ENCODE measurements at places on chromosomes 2 and 18.

GRCh38 chr2:216316743-216317142, 55.5 kb downstream of the MARCHF4 start:
- DNase-seq, result no peak

GRCh38 chr2:8976442-8977259, 26.8 kb downstream of the MBOAT2 start:
- DNase-seq, result no peak

DNA sequence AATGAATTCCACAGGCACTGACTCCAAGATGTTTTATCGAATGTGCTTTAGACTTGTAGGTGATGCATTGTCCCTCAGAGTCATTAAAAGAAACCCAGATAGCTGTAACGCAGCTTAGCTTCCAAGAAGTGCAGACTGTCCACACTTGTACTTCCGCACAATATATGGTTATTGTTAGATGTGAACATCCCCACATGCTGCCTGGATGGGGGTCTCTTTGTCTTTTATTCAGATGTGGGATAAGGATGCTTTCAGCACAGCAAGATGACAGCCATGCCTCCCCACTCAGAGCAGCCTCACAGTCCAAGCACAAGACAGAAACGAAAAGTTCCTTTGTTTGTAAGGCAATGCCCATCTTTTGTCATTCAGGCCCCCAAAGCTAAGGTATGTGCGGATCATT, 416.6 kb downstream of the HRH4 start:
- no peak for DNase-seq

- no peak for DNase-seq
These were observed 96.6 kb downstream of the FMNL2 start for GRCh38 chr2:152431370-152432098.

GRCh38 chr2:186806591-186806990, 42.4 kb downstream of the ZSWIM2 start:
- DNase-seq, result no peak

- no peak for DNase-seq
These were observed 226.0 kb upstream of the CTAGE1 start for GRCh38 chr18:22643731-22644130.

- peak; percentile 69 for DNase-seq
These were observed 48.2 kb upstream of the MAP3K20 start for GRCh38 chr2:173027181-173028128.

DNA sequence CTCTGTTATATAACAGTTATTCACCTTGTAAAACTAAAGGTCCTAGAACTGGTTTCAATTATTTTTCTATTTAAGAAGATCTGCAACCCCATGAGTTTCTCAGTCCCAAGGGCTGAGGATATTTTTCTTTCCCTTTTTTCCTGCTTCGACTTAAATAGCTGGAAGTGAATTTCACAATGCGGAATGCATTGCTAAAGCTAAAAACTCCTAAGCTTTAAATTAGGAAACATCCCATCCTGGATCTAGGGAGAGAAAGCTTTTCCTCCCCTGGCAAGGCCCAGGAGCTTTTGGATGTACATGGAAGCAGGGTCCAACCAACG, 1.4 kb downstream of the RFX8 start:
- no peak for DNase-seq

- DNase-seq, result no peak
These were observed 10.9 kb downstream of the CCDC68 start for GRCh38 chr18:54948350-54948837.

DNA sequence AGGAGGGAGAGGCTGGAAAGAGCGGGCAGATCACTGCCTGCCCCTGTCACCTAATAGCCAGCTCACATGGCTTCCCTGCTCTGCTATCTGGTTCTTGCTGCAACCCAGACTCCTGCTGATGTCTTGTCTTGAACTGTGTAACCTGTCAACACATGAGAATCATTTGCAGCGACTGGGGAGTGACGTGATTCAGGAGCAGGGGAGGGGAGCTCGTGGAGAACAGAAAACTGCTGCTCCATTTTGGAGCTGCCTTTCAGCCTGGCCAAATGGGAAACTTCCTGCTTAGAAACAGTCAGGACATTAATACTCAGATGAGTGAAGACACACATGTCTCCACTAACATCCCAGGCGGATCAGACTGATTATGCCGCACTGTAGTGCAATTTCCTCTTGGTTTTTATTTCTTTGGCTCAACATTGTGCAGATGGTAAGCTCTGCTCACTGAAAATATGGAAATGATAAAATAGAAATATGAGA, 38.1 kb downstream of the RPL37A start:
- no peak for DNase-seq

- DNase-seq, result no peak
These were observed 773.7 kb downstream of the TSN start for GRCh38 chr2:122528958-122529705.

GRCh38 chr2:118971245-118972122, 29.5 kb downstream of the MARCO start:
- DNase-seq, result no peak

- no peak for DNase-seq
These were observed 10.0 kb upstream of the ZNF396 start for GRCh38 chr18:35387152-35387571.

DNA sequence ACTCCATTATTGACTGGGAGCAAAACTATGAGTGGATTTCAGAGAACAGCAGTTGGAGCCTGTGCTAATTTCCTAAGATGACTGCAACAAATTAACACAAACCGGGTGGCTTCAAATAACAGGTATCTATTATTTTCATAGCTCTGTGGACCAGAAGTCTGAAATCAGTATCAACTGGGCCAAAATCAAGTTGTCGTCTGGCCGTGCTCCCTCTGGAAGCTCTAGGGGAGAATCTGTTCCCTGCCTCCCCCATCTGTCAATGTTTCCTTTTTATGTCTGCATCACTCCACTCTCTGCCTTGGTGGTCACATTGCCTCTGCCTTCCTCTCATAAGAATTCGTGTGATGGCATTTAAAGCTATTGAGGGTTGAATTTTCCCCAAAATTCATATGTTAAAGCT, 269.8 kb downstream of the TMX3 start:
- no peak for DNase-seq

DNA sequence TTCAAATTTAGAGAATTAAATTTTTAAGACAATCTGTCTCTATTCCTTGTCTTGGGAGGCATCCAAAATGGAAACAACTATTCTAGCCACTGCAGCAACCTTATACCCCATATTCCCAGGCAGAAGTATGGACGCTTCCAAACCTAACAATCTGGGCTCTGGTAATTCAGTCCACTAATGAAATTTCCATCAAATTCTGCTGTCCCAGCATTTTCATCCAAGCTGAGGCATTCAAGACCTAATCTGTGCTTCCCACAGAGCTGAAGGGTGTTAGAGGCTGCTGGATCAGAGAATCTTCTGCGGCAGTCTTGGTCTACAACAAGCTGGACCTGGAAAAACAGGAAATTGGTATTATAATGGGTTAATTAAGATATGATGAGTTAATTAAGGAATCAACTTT, 42.5 kb upstream of the CYRIA start:
- no peak for DNase-seq

- DNase-seq, result no peak
These were observed 19.0 kb upstream of the DUSP19 start for GRCh38 chr2:183059561-183059960.

DNA sequence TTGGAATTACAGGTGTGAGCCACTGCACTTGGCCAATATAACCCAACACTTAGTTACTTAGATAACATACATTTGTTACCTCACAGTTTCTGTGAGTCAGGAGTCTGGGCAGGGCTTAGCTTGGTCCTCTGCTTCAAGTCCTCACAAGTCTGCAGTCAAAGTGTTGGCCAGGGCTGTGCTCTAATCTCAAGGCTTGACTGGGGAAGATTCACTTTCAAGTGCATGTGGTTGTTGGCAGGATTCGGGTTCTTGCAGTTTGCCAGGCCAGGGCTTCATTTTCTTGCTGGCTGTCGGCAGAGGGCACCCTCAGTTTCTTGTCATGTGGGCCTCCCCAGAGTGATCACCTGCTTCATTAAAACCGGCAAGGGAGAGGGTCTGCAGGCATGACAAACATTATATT, 103.7 kb downstream of the SLC4A3 start:
- DNase-seq, result no peak

DNA sequence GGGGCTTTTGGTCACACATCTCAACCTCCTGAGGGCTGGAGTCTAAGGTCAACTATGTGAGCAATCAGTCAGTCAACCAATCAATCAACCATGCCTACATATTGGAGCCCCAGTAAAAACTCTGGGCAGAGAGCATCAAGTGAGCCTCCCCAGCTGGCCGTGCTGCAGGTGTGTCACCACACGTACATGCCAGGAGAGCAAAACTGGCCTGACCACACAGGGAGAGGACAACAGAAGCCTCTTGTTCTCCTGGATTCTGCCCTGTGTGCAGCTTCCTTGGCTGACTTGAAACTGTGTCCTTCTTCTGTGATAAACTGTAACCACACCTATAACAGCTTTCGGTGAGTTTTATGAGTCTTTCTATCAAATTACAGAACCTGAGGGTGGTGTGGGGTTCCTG, 25.9 kb downstream of the GPR35 start:
- DNase-seq, result no peak

GRCh38 chr2:174774886-174775285, 10.6 kb upstream of the CHRNA1 start:
- DNase-seq, result no peak

DNA sequence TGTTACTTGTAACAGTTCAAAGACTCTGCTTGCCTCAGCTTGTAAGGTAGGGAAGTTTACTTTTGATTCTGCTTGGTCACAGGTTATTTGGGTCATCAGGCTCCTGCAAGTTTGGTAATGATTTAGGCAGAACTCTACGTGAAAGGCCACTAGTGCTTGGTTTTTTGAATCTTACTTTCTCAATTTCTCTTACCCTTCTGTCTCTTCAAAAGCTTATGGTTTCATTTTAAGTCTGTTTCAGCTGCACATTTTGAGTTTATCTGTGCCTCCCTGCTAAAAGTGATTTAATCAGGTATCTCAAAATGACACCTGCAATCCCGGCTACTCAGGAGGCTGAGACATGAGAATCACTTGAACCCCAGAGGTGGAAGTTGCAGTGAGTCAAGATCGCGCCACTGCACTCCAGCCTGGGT, 26.3 kb upstream of the MOCOS start:
- DNase-seq, result no peak

DNA sequence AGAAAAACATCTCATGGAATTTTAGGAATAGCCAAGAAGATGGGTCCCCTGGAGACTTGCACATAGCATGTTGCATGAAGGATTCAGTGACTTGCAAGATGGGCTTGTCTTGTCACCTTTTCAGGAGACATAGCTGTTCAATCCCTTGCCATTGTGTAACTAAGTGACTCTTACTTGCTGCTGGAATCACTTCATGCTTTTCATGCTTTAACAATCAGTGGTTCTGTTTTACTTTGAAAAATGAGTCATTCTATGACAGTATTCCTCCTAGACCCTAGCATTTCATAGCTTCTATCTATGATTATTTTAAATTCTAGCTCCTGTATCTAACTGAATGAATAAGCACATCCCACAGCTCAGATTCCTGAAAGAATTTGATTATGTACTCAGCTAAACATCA, 2.8 kb downstream of the KYNU start:
- no peak for DNase-seq

GRCh38 chr2:51247252-51247805, 215.4 kb upstream of the NRXN1 start:
- DNase-seq, result no peak

DNA sequence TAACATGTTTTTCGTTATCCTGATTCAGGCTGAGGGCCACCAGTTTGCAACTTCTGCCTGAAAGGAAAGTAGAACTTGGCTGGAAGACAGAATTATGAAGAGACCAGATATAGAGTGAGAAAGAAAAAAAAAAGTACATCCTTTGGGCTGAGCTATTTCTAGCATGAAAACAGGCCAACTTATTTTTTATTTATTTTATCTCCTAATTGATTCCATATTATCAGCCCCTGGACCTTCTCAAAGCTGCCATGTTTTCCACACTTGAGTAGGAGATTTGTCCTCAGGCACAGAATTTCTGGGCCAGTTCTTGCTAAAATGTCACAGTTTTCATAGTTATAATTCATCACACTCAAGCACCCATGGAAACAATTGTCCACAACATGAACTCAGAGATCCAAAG, 586.8 kb upstream of the CNTNAP5 start:
- DNase-seq, result no peak

DNA sequence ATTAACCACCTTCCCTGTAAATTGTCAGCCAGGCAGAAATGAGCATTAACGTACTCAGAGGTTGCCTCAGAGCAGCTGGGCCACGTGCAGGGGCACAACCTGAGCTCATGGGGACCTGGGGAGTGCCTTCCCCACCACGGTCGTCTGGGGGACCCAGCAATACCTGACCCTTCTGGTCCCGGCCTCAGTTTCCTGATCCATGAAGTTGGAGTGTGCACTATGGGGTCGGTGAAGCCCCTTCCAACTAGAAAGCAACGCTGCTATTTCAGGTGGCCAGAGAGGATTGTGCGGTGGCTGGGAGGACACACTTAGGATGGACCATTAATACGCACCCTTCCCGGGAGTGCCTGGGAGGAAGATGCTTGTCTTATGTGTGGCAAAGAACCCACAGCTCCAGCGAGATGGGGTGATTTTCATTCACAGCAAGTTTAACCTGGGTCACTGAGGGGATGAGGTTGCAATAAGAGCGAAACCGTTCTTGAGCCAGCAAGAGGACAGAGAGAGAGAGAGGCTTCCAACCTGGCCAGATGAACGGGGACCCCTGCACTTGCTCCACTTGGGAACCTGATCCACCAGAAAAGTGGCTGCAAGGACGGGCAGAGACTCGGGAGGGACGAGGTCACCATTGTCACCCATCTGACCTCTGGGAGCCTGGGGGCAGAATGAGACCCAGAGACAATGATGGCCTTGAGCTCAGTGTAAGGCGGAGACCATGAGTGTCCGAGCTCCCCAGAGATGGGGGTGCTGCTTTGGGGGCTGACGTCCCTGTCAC, 36.2 kb downstream of the NGEF start:
- no peak for DNase-seq

GRCh38 chr18:75110846-75111415, 98.0 kb downstream of the PTGR3 start:
- no peak for DNase-seq

DNA sequence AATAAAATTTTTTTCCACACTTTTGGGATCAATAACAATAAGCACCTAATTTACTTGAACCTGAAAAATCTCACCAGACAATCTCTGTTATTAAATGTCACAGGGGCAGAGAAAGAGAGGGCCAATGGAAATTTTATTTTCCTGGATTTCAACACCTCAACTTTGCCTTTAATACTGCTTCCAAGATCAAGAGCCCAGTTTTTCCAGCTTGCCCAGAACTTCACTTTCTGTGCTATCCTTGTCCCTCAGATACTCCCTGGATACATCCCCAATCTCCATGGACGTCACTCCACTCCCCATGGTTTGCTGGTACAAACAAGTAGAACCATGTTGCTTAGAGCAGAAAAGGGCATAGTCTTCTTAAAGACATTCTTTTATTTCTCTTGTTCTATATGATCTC, 29.3 kb upstream of the PID1 start:
- no peak for DNase-seq

DNA sequence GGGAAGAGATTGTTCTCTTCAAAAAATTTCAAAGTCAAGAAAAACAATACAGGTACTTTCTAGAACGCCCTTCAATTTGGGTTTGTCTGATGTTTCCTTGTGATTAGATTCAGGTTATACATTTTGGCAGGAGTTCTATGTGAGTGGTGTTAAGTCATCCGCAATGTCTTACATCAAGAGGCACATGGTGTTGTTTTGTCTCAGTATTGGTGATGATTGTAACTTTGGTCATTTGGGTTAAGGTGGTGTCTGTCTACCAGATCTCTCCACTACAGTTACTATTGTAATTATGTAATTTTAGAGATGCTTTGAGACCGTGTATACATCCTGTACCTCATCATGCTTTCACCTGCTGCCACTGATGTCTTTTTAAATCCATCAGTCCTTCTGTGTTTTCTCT, 60.3 kb downstream of the TET3 start:
- no peak for DNase-seq

All from CD4-positive, alpha-beta T cell treated with Interleukin-6 at 100 ng/mL for 8 hours (primary cell).